ENCODE measurements at places on chromosomes 5 and 9.
A peak's percentile ranks its signal among the peaks of the same experiment; 100 is the strongest.

GRCh38 chr5:40453689-40454088, 226.0 kb upstream of the PTGER4 start:
- no peak for DNase-seq
- no peak overlapping the region for H3K27ac ChIP-seq
- no peaks in the 10 kb centered on the region for H3K27me3 ChIP-seq
- H3K4me3 ChIP-seq: no peak overlapping the region
- no peaks in the 10 kb centered on the region for H3K4me1 ChIP-seq

DNA sequence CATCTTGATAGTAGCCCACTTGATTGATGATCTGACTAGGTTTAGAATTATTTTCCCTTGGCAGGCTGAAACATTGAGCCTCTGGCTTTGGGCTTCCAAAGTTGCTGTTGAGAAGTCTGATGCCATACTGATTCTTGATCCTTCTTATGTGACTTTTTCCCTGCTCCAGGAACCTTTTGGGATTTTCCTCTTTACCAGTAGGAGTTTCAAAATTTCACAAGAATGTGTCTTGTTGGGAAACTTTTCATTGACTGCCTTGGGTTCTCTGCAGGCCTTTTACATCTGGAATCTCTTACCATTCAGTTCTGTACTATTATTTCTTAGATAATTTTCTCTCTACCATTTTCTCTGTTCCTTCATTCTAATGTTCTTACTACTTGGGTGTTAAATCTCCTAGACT, 20.0 kb downstream of the STC2 start:
- H3K4me1 ChIP-seq: no peaks in the 10 kb centered on the region
- no peak overlapping the region for H3K27ac ChIP-seq
- no peak overlapping the region for H3K4me3 ChIP-seq
- no peak for DNase-seq
- H3K27me3 ChIP-seq: no peaks in the 10 kb centered on the region

GRCh38 chr9:111237447-111237846, 92.6 kb downstream of the OR2K2 start:
- no peaks in the 10 kb centered on the region for H3K4me1 ChIP-seq
- DNase-seq: no peak
- H3K27ac ChIP-seq: no peak overlapping the region
- H3K4me3 ChIP-seq: no peak overlapping the region
- no peaks in the 10 kb centered on the region for H3K36me3 ChIP-seq

DNA sequence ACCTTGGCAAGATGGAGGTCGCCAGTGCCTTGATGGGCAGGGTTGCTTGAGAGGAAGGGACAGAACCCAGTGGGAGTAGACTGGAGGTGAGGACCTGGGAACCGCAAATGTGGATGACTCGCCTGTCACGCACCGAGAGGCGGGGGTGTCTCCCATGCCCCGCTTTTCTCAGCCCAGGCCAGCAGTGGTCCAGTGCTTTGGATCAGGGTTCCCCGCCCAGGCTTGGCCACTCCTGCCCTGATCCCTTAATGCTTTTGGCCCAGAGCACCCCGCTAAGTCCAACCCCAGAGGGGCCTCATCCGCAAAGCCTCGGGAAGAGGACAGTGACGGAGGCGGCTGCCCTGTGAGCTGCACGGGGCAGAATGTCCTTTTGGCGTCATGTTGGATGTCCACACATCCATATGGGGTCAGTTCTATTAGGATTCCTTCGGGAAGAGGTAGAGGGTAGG, 2.4 kb downstream of the MRPS2 start:
- no peak for DNase-seq
- H3K27ac ChIP-seq: no peak overlapping the region
- no peaks in the 10 kb centered on the region for H3K27me3 ChIP-seq
- H3K36me3 ChIP-seq: no peaks in the 10 kb centered on the region
- H3K4me1 ChIP-seq: peaks cover 7% of the 10 kb centered on the region
- H3K4me3 ChIP-seq: no peak overlapping the region

- no peak for DNase-seq
- no peaks in the 10 kb centered on the region for H3K27me3 ChIP-seq
- no peak overlapping the region for H3K27ac ChIP-seq
- no peaks in the 10 kb centered on the region for H3K4me1 ChIP-seq
- H3K36me3 ChIP-seq: no peaks in the 10 kb centered on the region
- no peak overlapping the region for H3K4me3 ChIP-seq
These were observed 491.5 kb upstream of the TUSC1 start for GRCh38 chr9:26169708-26170107.

DNA sequence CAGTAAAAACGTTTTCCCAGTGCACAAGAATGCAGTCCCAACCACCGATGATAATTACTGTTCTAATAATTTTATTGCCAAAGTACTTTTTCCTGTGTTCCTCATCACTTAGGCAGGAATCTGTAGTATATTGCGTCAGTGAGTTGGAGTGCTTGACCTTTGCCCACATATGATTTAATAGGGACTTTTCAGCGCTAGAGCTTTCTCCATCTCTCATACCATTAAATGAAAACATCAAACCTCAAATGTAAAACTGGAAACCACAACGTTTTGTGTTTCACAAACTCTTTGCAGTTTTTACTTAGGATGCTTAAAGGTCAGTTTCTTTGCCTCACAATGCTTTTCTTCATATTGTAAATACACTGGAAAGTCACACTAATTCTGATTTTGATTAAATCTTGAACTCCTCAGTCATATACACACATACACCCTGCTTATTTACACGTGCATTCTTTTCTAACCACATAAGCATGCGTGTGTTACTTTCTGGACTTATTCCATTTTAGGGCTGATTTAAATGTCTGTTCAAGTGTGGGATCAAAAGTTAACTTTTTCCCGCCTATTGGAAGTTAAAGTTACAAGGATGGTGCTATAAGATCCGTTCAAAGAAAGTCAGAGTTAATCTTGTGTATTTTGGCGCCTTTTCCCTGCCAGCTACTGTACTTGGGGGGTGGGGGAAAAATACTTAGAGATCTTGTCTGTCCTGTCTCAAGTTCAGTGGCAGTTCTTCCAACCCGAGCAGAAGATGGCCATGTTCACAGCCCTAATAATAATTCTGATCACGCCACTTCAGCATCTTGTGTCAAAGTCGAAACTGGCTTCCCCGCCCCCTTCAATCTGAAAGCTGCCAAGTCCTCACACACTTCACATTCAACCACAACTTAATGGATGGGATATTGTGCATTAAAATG, 6.6 kb upstream of the NFIB start:
- peaks cover 6% of the 10 kb centered on the region for H3K4me1 ChIP-seq
- H3K27me3 ChIP-seq: no peaks in the 10 kb centered on the region
- peak overlapping the region; percentile 99 for H3K27ac ChIP-seq

- DNase-seq: no peak
- H3K36me3 ChIP-seq: peaks cover 21% of the 10 kb centered on the region
- no peaks in the 10 kb centered on the region for H3K27me3 ChIP-seq
- peak overlapping the region; percentile 94 for H3K27ac ChIP-seq
- peak overlapping the region; percentile 57 for H3K4me3 ChIP-seq
These were observed 1.5 kb downstream of the LTC4S start for GRCh38 chr5:179795049-179795862.

GRCh38 chr9:90433398-90433941, 209.2 kb downstream of the DIRAS2 start:
- H3K27me3 ChIP-seq: no peaks in the 10 kb centered on the region
- no peaks in the 10 kb centered on the region for H3K4me1 ChIP-seq
- H3K36me3 ChIP-seq: no peaks in the 10 kb centered on the region
- H3K4me3 ChIP-seq: no peak overlapping the region
- no peak for DNase-seq

DNA sequence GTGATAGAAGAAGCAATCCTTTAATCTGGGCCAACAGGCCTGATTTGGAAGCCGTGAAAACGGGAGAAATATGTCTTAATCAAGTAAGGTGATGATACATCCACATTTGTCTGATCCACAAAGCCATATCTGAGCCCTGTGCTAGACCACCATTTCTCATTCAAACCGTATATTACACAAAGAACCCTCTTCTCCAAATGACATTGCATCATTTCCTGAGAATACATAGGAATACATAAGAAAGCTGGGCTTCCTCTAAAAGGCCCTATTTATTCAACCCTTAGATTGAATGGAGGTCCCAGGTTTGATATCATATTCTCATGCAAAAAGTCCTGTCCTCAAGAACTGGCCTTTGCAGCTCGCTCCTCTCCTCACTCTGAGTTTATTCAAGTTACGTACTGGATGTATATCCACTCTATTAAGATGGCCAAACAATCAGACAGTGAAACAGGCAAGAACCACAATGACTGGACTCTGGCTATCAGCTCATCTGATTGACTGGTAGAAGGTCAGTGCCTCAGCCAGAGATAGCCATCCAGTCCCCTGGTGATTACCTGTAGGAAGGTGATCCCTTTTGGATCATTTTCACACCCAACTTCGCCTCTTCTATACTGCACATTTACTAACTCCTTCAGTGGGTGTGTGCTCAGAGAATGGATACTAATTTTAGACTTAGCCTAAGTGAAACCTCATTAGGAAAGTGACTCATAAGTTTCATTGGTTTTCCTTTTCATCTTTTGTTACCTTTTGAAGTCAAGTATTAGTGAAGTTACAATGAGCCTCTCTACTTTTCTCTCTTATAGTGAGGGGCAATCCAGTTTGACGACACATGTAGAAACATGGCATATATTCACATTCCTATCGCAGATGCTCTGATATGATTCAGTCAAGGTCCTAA, 167.6 kb upstream of the WWC1 start:
- H3K27me3 ChIP-seq: no peaks in the 10 kb centered on the region
- no peak for DNase-seq
- H3K27ac ChIP-seq: no peak overlapping the region
- no peaks in the 10 kb centered on the region for H3K36me3 ChIP-seq
- H3K4me3 ChIP-seq: no peak overlapping the region

GRCh38 chr5:22835686-22836085, 17.5 kb downstream of the CDH12 start:
- H3K27ac ChIP-seq: no peak overlapping the region
- H3K4me3 ChIP-seq: no peak overlapping the region

DNA sequence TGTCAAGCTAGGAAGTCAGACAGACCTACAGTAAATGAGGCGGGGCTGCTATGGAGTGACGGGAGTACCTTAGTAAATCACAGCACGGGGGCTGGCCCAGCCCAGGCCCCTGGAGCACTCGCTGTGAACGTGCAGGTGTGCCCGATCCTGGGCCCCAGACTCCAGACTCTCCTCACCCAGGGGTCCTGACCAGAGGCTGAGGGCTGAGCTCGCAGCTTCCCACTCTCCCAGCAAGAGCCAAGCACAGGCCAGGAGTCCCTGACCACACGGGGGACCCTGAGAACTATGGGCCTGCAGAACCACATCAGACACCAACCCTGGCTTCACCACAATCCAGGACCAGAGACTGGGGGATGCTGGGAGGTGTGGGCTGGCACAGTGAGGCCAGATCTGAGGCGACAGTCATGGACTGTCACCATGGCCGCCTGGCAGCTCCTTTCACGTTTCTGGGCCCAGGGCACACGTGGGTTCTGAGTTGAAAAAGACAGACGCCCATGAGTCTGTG, 73.4 kb downstream of the ADAMTS2 start:
- DNase-seq: no peak
- H3K4me3 ChIP-seq: no peak overlapping the region
- no peaks in the 10 kb centered on the region for H3K36me3 ChIP-seq
- no peak overlapping the region for H3K27ac ChIP-seq
- no peaks in the 10 kb centered on the region for H3K4me1 ChIP-seq

- H3K4me3 ChIP-seq: no peak overlapping the region
- H3K27ac ChIP-seq: no peak overlapping the region
- no peak for DNase-seq
- no peaks in the 10 kb centered on the region for H3K4me1 ChIP-seq
These were observed 19.8 kb downstream of the GPRIN1 start for GRCh38 chr5:176590035-176590717.

GRCh38 chr5:80920333-80920732, 39.8 kb upstream of the RASGRF2 start:
- DNase-seq: no peak
- no peaks in the 10 kb centered on the region for H3K27me3 ChIP-seq
- no peak overlapping the region for H3K27ac ChIP-seq
- H3K4me3 ChIP-seq: no peak overlapping the region
- no peaks in the 10 kb centered on the region for H3K36me3 ChIP-seq

DNA sequence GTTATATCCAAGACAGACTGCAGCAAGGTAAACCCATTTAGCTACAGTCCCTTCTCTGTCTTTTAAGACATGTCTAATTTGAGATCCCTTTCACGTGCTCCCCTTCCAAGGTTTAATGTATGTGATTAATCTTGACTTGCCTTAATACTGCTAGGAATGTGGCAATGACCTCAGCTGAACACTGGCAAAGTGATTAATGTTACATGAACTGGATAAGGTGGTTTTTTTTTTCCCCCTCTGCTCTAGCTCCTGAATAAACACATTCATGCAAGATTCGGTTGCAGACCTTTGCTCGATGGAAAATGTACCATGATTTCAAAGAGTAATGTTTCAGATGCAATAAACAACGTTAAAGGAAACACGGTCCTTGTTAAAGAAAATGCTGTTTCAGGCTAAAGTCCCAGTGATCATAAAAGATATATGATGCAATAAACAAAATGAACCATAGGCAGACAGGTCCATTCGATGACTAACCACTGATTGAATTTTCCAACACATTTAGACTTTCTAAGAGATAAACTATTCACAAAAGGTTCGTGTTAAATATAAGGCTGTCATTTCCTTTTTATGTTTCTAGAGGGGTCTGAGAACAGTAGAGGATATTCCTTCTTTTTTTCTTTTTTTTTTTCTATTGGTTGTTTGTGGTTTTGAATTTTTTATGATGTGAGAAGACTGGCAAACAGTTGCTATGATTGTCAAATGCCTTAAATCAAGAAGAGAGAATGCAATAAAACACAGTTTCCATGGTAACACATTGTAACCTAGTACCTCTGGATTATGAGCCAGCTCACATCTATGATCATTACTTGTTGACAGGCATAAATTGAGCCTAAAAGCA, 44.7 kb upstream of the ZNF608 start:
- no peaks in the 10 kb centered on the region for H3K27me3 ChIP-seq
- no peak for DNase-seq
- no peaks in the 10 kb centered on the region for H3K36me3 ChIP-seq

DNA sequence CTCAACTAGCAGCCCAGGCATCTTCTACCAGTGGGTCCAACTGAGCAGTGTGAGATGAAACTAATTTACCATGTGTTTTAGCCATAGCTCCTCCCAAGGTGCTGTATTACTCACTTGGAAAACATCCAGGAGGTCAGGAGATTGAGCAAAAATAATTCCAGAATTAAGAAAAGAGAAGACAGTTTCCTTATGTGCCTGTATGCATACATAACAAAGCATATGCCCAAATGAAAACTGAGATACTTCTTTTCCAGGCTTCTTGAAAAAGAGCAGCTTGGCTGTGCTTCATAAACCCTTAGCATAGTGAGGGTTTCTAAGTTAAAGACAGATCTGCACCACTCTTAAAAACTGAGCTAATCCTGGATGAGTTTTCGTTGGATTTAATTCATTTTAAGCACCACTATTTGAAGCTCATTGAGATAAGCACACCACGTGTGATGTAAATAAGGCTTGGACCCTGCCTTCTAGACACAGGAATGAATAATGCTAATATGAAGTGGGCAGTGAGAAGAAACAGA, 119.4 kb downstream of the ADAMTS12 start:
- H3K27me3 ChIP-seq: no peaks in the 10 kb centered on the region
- no peak overlapping the region for H3K4me3 ChIP-seq
- H3K27ac ChIP-seq: no peak overlapping the region
- no peaks in the 10 kb centered on the region for H3K36me3 ChIP-seq

- no peak for DNase-seq
- H3K4me3 ChIP-seq: no peak overlapping the region
- H3K27me3 ChIP-seq: no peaks in the 10 kb centered on the region
- no peaks in the 10 kb centered on the region for H3K36me3 ChIP-seq
These were observed 5.2 kb downstream of the DOCK8 start for GRCh38 chr9:219670-220365.

GRCh38 chr5:72618708-72619107, 111.5 kb upstream of the ZNF366 start:
- no peak overlapping the region for H3K4me3 ChIP-seq
- no peaks in the 10 kb centered on the region for H3K4me1 ChIP-seq
- H3K27ac ChIP-seq: no peak overlapping the region
- H3K36me3 ChIP-seq: no peaks in the 10 kb centered on the region
- no peak for DNase-seq
